ENCODE measurements at places on chromosomes 6 and 20.
A peak's percentile ranks its signal among the peaks of the same experiment; 100 is the strongest.

- DNase-seq, result no peak
Measured at GRCh38 chr6:108640104-108640503, 79.4 kb downstream of the FOXO3 start.

DNA sequence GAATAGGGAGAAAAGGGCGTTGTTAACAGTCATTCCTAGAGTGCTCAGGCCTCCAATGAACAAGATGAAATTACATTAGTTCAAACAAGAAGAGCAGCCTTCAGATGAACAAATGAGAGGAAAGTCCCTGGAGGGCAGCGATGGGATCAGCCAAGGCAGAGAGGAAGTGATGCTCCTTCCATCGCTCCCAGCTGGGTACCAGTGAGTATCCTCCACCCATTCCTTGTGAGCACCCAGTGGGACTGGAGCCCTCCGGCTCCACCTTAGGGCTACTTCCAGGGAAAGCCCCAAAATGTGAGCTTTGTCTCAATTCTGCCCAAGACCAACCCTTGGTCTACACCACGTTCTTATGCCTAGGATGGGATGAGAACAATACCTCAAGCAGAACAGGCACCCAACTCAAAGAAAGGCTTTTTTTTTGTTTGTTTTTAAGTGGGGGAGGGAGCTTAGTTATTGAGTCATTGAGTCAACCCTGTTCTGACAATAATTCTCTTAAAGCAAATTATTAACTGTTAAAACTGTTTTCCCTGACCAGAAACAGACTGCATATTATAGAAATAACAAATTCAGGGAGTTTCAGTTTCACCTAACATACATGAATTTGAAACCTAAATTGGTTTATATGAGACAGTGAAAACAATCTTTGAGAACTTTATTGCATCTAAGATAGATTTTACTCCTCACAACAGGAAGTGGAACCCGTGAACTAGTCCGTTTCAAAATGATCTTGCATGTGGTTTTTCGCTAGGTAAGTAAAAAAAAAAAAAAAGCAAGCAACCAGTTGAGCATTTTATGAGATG, 106.9 kb downstream of the IPCEF1 start:
- DNase-seq, result no peak

DNA sequence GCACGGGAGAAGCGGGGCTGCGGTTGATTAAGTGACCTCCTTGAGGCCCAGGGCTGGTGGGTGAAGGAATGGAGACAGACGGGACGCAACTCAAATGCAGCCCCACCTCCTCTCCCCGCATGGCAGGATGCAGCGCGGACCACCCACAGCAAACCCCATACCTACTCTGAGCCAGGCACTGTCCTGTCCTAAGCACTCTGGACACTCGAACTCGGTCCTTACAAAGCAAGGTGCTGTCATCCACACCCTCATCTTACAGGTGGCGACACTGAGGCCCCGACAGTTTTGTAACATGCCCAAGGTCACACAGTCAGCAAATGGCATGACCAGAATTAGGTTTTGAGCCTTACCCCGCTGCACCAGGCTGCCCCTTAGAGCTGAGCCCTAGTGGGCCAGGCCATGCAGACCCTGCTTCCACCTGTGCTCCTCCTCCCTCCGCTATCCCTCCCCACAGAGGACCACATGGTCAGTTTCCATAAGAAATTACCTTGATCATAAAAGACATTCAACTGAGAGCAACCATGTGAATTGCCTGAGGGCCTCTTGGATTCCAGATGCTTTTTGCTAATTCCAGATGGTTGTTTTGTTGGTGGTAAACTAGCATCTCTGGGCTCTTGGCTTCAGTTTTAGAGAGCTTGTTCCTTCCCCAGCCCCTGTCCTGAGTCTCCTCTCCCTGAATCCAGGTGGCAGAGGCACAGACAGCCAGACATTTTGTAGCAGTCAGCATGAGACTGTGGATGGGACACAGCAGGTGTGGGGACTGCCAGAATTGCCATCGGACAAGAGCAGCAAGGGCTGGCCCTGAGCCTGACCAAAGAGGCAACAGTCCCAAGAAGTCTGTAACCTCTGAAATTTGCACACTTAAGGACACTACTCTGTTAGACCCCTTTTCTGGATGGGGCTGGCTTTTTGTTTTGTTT, 171.9 kb upstream of the PMEPA1 start:
- DNase-seq, result no peak

- DNase-seq, result no peak
Measured at GRCh38 chr6:108574457-108575141, 13.9 kb downstream of the FOXO3 start.

- DNase-seq, result no peak
Measured at GRCh38 chr6:50836231-50836630, 17.6 kb downstream of the TFAP2B start.

- DNase-seq, result no peak
Measured at GRCh38 chr20:21225215-21225947, 77.8 kb upstream of the XRN2 start.

DNA sequence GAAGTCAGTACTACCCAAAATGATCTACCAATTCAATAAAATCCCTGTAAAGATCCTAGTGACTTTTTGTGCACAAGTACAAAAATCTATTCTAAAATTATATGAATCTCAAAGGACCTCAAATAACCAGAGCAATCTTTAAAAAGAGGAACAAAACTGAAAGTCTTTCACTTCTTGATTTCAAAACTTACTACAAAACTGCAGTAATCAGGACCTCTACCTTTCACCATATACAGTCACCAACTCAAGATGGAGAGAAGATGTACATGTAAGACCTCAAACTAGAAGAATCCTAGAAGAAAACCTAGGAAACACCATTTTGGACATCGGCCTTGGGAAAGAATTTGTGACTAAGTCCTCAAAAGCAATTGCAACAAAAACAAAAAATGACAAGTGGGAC, 109.5 kb upstream of the CD93 start:
- no peak for DNase-seq

GRCh38 chr6:144665932-144666450, 380.9 kb downstream of the UTRN start:
- DNase-seq, result no peak

DNA sequence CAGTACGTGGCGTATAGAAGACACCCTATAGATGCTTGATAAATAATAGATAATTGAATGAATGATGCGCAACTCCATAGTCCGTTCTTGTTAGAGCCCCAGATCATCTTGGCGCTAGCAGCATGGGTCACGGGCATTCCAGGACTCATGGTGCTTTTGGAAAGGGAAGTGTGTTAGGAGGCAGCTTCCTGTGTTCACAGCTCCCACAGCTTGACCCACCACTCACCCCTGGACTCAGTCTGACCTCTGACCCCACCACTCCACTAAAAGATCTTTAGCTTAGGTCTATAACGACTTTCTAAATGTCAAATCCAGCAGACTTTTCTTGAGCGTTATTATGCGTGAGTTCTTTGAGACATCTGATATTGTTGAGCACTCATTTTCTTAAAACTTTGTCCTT, 35.8 kb upstream of the KIF16B start:
- DNase-seq, result no peak

DNA sequence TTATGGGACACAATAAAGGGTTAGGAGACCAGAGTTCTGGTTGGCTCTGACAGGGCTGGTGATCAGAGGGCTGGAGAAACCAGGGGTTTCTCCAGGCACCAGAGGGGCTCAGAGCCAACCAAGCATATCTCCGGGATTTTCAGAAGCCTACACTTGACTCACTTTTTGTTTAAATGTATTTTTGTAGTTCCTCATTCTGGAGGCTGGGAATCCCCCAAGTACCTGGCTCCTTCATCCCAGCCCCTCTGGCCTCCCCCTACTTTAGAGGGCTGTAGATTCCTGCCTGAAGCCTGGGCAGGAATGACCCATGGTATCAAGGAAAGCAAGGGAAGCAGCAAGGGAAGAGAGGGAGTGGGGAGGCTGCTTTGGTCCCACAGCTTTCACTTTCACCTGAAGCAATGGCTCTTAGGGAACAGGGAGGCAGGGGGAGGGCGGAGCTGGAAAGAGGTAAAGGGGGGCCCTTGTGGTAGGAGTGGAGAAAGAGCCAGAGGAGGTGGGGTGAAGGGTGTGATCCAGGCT, 973 bp downstream of the CD40 start:
- DNase-seq, result no peak

GRCh38 chr6:126698732-126699240, 358.9 kb downstream of the CENPW start:
- no peak for DNase-seq

GRCh38 chr20:48722002-48722731, 105.6 kb downstream of the PREX1 start:
- no peak for DNase-seq

GRCh38 chr6:131348572-131348971, 213.3 kb downstream of the AKAP7 start:
- no peak for DNase-seq

GRCh38 chr6:81739230-81740195, 13.0 kb downstream of the TENT5A start:
- DNase-seq, result no peak

DNA sequence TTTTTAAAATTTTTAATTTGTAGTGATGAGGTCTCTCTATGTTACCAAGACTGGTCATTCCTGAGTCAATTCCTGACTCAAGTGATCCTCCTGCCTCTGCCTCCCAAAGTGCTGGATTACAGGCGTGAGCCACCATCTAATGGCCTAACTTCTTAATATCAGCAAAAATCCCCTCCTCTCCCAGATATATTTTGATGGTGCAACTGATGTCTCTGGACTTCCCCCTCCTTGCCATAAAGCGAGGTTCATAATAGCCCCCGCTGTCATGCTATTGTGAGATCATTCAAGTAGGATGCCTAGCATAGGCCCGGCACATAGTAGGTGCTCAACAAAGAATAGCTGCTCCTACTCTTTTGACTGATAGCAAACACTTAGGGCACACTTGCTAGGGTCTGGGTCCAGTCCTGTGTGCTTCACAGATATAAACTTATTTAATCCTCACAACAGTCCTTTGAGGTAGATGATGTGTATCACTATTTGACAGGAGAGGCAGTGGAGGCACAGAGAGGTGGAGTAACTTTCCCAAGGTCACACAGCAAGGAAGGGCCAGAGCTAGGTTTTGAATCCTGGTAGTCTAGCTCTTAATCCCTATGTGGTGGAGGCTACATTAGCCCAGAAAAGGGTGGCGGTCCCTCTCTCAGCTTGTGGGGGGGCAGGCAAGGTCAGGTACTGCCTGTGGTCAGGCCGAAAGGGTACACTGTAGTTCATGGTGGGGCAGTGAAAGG, 14.6 kb downstream of the SRC start:
- no peak for DNase-seq

DNA sequence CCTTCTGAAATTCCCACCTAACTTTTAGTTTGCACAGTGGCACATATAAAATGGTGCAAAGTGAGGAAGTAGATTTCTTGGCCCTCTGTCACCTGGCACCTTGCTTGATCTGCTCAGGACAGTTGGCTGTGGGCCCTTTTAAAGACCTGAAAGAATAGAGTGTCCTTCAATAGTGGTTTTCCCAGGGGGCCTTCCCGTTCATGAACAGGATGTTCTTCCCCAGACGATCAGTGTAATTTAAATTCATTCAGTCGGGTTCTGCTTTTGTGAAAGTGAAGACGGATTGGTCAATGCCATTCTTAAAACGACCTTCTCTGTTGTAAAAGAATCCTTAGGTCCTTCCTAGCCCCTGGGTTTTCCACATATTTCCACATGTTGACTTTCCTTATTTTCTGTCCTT, 178.5 kb downstream of the SASH1 start:
- no peak for DNase-seq

GRCh38 chr6:111113336-111114086, 26.2 kb downstream of the SLC16A10 start:
- DNase-seq, result peak; percentile 36

DNA sequence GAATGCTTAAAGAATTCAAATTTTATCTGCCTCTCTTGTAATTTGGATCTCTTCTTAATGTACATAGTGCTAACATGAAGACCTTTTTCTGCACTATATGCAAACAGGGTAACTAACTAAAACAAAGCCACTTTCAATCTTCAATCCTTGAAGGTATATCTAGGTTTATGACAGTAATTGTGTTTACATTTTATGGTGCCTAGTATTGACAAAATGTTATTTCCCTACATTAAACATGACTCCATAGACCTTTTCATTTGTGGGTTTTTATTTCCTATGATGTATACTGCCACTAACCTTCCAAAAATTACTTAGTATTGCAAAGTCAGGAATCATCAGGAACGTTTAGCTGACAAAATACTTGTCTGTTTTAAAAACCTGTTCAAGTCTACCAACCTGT, 95.9 kb downstream of the B3GAT2 start:
- no peak for DNase-seq

- DNase-seq, result no peak
Measured at GRCh38 chr6:24775520-24776058, 852 bp downstream of the GMNN start.

GRCh38 chr6:100447900-100448748, 16.6 kb downstream of the SIM1 start:
- no peak for DNase-seq

All from NCI-H446 (cell line).